ENCODE measurements at places on chromosomes 7 and 10.

DNA sequence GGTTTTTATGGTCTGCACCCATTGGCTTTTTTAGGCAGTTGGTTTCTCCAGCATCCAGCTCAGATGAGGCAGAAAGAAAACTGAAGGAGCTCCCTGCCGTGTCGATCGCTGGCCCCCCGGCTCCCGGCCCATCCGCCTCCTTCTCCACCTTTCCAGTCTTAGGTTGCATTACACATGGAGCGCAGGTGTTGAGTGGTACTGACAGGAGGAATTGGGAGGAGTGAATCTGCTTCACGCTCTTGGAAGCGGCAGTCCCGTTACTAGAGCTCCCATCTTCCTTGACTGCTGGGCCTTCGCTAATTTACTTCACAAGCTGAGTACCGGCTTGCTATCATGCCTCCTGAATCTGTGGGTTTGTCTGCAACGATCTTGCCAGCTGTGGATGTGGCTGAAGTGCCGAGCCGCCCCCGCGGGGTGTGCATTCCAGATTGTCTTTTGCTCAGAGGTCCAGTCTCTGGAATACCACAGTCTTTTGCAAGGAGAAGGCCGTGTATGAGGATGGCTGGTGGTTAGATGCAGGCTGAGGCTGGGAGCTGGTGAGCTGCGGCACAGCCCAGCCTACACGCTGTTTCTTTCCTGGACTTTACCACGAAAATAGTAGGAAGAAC, 17.1 kb downstream of the IQCE start:
- no peak for DNase-seq

DNA sequence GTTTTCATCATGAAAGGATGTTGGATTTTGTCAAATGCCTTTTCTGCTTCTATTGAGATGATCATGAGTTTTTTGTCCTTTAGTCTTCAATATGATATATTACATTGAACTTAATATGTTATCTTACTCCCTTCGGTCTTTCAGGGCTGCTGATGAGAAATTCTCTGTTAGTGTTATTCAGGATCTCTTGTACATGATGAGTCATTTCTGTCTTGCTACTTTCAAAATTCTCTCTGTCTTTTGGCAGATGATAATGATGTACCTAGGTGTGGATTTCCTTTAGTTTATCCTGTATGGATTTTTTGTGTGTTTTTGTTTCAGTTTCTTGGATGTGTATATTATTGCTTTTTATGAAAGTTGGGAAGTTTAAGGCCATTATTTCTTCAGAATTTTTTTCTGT, 320.9 kb upstream of the NPSR1 start:
- DNase-seq: no peak

GRCh38 chr10:28993861-28994260, 295.0 kb upstream of the LYZL1 start:
- DNase-seq: no peak

- no peak for DNase-seq
Measured at GRCh38 chr10:34479520-34480179, 335.4 kb downstream of the PARD3 start.

GRCh38 chr7:49497471-49497870, 276.0 kb upstream of the VWC2 start:
- no peak for DNase-seq

GRCh38 chr7:80533287-80533686, 21.4 kb upstream of the GNAT3 start:
- DNase-seq: no peak

GRCh38 chr7:155682484-155682883, 38.0 kb downstream of the RBM33 start:
- no peak for DNase-seq

DNA sequence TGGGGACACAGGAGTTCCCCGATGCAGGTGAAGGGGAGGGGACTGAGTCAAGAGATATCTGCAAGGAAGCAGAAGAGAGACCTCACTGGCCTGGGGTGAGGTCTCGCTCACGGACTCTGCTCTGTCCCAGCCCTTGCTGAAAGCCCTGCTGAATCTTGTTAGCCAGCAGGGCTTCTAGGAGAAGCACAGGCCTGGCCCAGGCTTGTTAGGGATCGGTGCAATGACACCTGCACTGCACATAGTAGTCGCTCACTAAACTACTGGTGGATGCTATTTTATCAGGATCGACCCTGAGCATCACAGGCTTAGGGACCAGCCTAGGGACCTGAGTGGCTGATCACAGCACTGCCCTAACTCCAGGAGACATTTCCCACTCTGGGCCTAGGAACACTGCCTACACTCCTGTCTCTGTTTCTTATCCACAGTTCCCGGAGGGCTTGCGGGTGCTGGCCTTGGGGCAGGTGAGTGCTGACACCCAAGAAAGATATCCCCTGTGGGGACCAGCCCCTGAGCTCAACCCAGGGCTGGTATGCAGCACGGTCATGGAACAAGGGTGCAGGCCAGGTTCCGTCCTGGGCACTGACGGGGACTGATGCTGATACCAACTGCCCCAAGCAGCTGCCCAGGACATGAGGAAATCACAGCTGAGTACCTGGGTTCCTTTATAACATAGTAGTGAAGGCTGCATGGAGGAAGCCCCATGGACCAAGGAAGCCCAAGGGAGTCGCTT, 13.0 kb downstream of the ELN start:
- DNase-seq: no peak

- no peak for DNase-seq
Measured at GRCh38 chr10:88840104-88840503, 11.5 kb downstream of the ANKRD22 start.

DNA sequence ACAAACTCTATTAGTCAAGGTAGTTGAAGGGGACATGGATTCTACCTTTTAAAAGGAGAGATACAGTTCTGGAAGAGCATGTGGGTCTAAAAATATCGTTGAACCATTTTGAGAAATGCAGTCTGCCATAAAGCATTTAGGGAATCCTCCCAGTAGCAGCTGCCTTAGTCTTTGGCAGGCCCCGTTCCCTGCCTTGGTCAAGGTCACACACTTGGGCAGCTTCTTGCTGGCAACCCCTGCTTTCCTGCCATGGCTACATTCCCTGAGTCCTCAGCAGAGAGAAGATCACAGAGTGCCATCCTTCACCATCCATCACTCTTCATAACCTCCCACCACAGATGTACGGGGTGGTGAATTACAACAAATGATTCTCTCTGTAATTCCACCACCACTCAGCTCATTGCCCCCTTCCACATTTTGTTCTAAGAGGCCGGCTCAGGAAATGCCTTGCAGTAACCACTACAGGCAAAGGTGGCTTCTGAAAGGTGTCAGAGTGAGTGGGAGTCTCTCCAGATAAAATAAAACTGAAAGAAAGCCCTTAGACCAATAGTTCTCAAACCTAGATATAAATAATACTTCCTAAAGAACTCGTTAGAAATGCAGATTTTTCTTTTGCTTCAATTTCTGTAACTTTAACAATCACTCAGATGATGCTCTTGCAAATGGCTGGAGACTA, 121.4 kb upstream of the STK17A start:
- no peak for DNase-seq

- no peak for DNase-seq
Measured at GRCh38 chr7:69668339-69668870, 70.1 kb downstream of the AUTS2 start.

GRCh38 chr7:50828116-50828515, 45.4 kb upstream of the GRB10 start:
- no peak for DNase-seq

GRCh38 chr10:21501731-21502347, 23.6 kb downstream of the SKIDA1 start:
- no peak for DNase-seq

- peak; percentile 67 for DNase-seq
Measured at GRCh38 chr10:74825371-74826141, 844 bp upstream of the KAT6B start.
